ENCODE measurements at places on chromosomes 11 and 22. TPM values are rescaled to one million over a fixed set of nuclear protein-coding genes. Genes with fewer than 3 reads are reported as not detected.

PRR33 gene
- not detected for total RNA-seq

OR52A1 gene
- total RNA-seq, result not detected

KCNK4 gene
- total RNA-seq, result not detected

FADS1 gene
- 97.3 TPM for total RNA-seq

CD3E gene
- total RNA-seq, result not detected

All from foreskin keratinocyte (primary cell).